ENCODE measurements at places on chromosomes 4 and X.
A peak's percentile ranks its signal among the peaks of the same experiment; 100 is the strongest.

GRCh38 chrX:8815460-8816065 is 14.4 kb upstream of the FAM9A start:
- peak; percentile 35 for DNase-seq

- DNase-seq: no peak
These were observed 47.2 kb downstream of the STARD8 start for GRCh38 chrX:68694435-68695205.

GRCh38 chrX:21800344-21800770 is 39.1 kb upstream of the MBTPS2 start:
- DNase-seq: no peak

- no peak for DNase-seq
These were observed 35.9 kb downstream of the GYPA start for GRCh38 chr4:144104509-144105130.

DNA sequence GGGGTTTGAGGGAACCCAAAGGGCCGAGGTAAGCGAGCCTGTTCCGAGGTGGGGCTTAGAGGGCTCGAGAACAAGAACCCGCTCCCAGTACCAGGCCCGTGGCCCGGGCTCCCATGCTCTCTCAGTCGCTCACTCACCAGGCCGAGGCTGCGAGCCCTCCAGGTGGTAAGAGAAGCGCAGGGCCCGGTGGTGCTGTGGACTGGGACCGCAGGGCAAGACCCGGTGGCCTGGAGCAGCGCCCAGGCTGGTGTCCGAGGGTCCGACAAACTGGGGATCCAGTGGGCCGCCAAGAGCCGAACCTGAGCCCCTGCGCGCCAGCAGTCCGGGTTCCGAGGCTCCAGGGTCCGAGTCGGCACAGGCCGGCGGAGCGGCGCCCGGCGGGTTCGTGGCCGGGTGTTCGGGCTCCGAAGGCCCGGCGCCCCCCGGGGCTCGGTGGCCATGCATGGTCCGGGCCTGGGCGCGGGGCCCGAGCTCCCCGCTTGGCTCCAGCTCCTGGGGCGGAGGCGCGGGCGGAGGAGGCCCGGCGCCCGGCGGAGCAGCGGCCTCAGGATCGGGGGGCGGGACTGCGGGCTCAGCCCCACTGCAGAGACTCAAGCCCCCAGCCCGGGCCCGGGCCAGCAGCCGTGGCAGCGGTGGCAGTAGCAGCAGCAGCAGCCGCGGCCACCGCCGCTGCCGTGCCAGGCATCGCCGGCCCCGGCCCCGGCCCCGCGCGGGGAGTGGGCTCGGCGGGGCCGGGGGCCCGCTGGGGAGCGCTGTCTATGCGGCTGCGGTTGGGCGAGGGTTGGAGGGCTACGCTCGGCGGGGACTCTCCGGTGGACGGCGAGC is 833 bp downstream of the FGD1 start:
- no peak for DNase-seq

GRCh38 chr4:105036991-105037390 is 109.7 kb upstream of the TET2 start:
- DNase-seq: no peak

DNA sequence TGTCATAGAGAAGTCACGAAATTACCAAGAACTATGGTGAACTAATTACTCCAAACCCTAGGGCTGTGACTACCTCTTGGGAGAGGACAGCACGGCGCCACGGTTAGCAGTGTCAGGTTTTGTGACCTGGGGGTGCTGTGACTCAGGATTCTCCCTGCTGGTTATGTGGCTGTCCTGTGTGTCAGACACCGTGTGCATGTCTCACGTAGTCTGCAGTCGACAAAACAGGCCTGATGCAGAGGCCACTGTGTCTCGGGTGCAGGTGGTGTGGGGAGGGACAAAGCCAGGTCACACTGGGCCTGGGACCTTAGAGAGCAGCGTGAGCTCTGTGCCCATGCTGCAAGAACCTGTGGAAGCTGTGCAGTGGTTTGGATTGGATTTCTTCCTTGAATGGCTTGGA is 34.1 kb downstream of the TNIP2 start:
- no peak for DNase-seq

DNA sequence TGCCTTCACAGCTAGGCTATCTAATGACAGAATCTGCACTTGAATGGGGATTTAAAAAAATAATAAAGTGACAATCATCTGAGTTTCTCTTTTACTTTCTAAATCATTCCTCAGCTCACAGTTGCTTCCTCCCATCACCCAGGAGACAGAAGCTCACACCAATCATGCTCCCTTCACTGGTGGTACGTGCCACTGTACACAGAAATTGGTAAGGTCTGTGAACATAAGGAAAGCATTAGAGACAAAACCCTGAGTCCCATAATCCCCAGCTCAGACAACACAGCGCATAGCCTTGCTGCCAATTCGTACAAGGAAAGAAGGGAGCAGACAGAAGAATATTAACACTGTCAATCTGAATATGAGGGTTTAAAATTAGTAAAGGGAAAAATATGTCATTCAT is 133.1 kb downstream of the IDS start:
- DNase-seq: no peak

DNA sequence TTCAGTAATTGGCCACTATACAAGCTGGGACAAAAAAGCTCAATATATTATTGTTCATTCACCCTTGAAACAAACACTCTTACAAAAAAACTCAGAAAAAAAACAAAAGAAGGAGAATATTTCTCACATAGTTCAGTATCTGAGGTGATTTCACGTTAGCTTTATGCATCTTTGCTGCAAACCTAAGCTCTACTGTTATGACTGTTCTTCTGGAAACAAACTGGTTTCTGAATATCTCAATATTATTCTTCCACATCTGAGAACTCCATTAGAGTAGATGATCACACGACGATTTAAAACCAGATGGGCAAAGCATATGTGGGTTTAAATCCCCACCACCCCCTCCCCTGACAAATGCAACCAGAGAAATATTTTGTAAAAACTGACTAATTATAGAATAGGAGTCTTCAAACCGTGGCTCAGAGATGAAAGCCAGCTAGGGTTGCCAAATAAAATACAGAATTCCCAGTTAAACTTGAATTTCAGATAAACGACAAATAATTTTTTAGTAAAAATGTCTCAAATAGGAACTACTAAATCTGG is 182.0 kb upstream of the FAM241A start:
- DNase-seq: no peak

DNA sequence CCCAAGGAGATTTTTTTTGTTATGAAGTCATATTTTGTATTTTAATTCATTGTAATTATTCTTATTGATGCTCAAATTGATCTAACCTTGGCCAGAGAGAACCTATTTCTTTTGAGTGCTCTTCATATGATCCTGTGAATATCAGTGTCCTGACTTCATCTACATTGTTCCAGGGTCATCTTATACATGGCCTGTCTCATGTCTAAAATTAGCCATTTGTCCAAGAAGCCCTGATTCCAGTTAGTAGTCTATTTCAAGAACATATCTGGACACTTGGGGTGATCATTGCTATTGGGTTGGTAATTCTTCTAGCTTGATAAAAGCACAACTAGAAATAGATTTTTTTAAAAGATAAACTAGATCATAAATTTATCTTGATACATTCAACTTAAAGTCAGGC is 266.2 kb downstream of the SPRY1 start:
- DNase-seq: no peak

- DNase-seq: no peak
These were observed 52.7 kb upstream of the FAT4 start for GRCh38 chr4:125262079-125262478.

DNA sequence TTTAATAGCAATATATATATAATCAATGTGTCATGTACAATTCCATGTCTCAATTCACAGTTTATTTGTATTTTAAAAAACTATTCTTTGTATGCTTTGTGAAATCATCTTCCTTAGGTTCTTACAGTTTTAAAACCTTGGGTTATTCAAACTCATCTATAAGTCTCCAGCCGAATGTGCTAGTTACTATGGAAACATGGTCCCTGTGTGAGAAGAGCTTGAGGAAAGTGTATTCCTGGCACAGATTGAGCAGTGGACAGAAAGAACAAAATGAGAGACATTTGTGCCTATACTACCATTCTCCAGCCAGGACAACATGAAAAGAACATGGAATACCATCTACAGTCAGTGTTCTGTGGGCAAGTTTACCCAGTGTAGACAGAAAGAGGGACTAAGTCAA is 103.4 kb downstream of the EFHC2 start:
- no peak for DNase-seq

DNA sequence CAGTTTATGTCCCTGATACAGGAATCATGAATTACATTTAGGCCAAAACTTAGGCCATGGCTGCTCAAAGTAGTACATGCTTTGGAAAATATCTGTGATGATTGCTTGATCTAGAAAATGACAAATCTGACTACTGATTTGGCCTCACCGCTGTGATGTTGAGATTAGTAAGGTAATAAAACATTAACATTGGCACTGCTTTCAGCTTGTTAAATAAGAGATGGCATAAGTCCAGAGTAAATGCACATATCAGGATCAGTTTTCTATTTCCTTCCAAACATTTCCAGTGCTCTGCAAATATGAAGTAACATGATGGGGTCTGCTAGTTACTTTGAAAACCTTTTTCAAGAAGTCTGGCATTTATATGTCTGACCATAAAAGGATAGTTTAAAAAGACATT is 687.3 kb upstream of the ACTRT1 start:
- DNase-seq: no peak

GRCh38 chr4:113278324-113278934 is 229.0 kb downstream of the ANK2 start:
- DNase-seq: peak; percentile 39

All from NCI-H510A treated with DMSO at 0.1 percent for 48 hours (cell line).